Activated CD8-positive, alpha-beta T cell treated with anti-CD3 and anti-CD28 coated beads for 36 hours (primary cell): ENCODE measurements at places on chromosomes 7 and 10.
A peak's percentile ranks its signal among the peaks of the same experiment; 100 is the strongest.

- DNase-seq: peak; percentile 54
Measured at GRCh38 chr10:117653170-117653515, 110.6 kb downstream of the EMX2 start.

DNA sequence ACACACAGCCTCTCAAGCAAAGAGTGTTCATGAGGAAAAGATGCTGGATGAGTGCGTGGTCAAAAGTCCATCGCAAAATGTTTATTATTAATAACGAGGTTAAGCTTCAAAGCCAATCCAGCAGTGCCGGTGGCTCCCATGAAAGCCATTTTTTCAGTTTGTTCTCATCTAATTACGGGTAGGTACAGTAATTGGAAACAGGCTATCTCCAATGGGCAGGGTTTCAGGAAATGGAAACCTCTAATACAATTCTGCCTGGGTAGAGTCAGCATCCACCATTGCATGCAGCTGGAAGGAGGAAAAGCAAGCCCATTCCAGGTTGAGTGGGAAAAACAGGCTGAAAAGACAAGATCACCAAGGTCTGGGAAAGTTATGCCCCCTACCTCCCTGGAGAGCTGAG lies 57.4 kb downstream of the GPAM start:
- no peak for DNase-seq

DNA sequence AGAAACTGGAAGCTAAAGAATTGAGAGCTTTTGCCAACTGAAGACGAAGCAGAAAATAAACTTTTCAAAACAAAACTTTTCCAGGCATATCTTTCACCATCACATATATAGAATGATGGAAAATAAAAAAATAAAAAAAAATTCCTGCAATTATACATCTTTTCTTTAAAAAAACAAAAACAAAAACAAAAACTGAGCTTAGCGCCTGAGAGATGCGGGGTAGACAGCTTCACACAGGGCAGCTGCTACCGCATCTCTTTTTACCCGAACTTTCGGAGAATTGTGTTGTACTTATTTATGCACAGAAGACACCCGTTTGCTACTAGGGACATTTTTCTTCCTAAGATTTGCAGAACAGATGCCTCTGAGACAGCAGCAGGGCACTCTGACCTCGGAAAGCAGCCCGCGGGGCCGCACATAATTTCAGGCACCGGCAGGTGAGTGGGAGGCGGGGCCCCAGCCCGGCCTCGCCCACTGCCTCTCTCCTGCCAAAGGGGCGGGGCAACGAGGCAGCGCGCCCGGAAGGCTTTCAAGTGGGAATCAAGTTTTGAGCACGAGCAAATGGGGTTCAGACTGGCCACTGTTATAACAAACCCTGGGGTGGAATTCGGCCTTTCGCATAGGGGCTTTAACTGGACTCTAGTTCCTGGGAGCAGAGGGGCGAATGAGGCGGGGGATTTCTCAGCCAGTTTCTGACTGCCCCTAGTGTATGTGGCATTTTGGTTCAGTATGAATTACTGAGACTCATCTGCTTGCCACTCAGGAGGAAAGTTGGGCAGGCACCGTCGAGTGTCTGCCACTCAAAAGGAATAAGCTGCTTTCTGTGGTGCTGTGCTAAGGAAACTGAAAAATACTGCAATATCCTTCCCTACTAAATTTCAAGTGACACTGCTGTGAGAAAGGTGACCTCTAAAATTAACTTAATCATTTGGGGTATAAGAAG lies 18.5 kb upstream of the FAM133B start:
- DNase-seq: no peak

- no peak for DNase-seq
Measured at GRCh38 chr10:44908066-44908749, 2.9 kb upstream of the TMEM72 start.

DNA sequence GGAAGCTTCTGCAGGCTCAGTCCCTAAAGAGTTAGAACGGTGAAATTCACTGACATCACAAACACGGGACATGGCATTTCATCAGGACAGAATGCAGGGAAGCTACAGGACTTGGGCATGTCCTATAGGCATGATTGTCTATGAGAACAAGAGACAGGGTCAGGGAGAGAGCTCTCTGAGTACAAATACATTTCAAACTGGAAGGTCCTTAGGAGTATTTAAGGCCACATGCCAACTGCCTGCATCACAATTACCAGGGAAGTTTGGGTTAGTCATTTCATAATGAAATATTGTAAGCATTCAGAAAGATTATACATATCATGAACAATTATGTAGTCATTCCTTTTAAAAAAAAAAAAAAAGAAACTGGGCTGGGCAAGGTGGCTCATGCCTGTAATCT lies 71.3 kb downstream of the CREB3L2 start:
- DNase-seq: no peak

DNA sequence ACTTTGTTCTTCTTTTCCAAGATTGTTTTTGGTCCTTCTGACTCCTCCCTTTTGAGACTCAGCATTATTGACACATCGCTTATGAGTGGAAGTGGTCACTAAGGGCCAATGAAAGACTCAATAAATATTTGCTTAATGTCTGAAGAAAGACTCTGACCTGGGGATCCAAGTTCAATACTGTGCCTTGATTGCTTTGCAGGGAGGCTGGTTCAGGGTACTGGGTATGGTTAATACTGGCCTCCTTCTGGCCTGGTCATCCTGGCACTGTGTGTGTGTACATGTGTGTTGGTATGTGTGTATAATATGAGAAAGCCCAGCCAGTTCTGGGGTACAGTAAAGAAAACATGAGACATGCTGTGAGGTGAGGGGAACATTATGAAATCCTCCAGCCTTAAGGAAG lies 7.6 kb upstream of the PDZD8 start:
- no peak for DNase-seq

- DNase-seq: no peak
Measured at GRCh38 chr7:133829336-133829897, 297.7 kb upstream of the LRGUK start.

DNA sequence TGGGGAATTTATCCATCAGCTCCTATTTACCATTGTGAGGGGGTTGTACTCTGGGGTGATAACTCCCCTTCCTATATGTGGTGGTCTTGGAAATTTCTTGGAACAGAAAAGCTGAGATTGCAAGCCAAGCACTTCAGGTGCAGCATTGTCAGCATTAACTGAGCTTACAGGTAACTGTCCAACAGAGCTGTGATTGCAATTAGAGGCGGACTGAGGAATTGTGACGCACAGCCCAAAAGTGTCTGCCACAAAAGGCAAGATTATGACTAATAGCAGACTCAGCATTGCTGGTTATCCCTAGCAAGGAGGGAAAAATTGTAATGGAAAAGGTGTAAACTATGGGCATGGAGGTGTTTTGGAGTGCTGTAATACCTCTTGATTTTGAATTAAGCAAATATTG lies 126.1 kb upstream of the AGR3 start:
- DNase-seq: no peak

- no peak for DNase-seq
Measured at GRCh38 chr7:77430927-77431326, 14.8 kb upstream of the GSAP start.

DNA sequence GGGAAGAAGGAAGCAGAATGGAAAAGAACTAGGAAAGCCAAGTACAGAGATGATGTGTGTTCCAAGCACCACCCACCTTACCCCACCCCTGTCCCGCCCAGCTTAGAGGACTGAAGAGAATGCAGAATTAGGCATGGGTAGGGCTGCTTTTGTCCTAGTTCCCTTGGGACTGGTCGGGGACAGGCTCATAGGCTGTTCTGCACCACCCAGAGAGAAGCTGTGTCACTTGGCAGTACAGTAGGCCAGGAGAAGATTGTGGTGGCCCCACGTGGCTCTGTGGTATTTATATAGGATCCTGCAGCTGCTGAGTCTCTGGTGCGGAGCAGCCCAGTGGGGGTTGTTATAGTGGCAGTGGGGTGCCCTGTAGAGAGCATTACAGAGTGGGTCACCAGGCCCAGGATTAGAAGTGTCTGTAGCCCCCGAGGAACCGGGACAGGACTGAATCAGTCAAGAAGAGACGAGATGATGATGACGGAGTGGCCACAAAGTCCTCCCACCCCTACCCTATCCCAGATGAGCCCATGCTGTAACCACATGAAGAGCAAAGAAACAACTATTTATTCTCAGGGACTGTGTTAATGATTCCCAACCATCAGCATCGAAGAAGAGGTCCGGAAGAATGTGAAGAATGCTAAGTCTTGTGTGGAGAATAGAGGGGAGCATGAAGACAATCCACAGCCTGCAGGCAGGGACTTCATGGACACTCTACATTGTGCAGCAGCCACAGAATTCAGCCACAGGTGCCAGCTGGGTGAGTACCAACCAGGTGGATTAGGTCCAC lies 88.9 kb downstream of the C1GALT1 start:
- no peak for DNase-seq

- DNase-seq: no peak
Measured at GRCh38 chr10:73892310-73893030, 18.1 kb upstream of the CAMK2G start.

DNA sequence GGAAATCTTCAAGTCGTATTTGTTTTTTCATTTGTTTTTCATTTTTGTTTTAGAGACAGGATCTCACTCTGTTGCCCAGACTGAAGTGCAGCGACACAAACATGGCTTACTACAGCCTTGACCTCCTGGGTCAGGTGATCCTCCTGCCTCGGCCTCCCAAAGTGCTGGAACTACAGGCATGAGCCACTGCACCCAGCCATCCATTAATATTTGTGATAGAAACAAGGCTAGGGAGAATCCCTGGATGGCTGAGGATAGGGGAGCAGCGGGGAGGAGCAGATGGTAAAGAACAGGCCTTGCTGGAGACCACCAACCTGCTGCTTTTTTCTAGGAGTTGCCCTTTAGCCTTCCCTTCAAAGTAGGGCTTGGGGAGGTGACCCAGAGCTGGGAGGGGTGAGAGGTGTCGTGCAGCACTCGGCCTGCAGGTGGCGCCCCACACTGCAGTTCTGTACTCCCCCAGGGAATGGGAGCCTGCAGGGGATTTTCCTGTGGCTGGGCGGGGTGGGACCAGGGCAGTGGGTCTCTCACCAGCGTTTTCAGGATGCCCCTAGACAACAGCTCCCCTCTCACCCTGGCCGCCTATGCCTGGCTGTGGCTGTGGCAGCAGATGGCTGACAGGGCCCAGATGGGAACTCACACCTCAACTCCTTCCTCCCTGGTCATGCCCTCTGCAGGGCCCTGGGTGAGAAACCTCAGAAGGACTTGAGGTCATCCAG lies 12.6 kb upstream of the CDH23 start:
- DNase-seq: peak; percentile 84

DNA sequence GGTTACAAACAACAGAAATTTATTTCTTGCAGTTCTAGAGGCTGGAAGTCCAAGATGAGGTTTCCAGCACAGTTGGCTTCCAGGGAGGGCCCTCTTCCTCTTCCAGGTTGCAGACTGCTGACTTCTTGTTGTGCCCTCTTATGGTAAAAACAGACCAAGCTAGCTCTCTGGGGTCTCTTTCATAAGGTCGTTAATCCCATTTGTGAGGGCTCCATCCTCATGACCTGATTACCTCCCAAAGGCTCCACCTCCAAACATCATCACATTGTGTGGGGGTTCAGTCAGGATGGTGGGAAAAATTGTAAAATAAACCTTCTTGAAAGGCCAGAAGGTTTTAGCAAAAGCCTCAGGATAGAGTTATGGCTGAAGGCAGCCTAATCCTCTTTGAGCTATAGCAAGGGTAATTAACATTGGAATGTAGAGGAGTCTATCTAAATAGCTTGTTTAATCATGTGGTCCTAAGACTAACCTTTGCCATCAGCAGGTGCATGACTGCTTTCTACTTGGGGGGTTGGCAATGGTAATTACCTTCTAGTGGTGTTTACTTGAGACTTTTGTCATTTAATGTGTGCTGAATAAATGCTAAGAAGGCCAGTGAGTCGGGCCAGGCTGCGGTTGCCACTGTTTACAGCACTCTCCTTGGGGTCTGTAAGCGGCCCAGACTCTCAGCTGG lies 80.8 kb downstream of the PPP1R17 start:
- DNase-seq: no peak

GRCh38 chr7:25665374-25665773 lies 437.1 kb upstream of the NPVF start:
- DNase-seq: no peak

DNA sequence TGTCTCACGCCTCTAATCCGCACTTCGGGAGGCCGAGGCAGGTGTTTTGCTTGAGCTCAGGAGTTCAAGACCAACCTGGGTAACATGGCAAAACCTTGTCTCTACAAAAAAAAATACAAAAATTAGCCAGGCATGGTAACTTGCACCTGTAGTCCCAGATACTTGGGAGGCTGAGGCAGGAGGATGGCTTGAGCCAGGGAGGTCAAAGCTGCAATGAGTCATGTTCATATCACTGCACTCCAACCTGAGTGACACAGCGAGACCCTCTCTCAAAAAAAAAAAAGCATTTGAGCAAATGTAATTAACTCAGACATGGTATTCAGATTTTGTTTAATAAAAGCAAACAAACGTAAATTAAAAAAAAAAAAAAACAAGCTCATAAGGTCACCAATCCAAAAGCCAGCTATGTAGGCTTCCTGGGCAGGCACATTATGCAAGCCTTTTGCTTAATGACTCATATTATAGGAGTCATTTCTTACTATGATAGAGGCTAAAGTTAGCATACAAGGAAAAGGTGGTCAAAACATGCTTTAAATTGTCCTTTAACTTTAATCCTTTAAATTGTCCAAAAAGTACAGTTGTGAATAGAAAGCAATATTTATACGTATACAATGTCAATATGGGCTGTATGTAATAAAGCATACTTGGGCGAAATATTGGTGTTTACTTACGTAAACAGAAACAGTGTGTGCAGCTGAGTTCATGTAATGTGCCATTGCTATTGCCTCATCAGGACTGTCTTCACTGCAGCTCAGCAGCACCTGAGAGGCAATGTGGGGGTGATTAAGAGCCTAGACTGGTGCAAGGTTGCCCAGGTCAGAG lies 13.0 kb downstream of the AKR1D1 start:
- no peak for DNase-seq

DNA sequence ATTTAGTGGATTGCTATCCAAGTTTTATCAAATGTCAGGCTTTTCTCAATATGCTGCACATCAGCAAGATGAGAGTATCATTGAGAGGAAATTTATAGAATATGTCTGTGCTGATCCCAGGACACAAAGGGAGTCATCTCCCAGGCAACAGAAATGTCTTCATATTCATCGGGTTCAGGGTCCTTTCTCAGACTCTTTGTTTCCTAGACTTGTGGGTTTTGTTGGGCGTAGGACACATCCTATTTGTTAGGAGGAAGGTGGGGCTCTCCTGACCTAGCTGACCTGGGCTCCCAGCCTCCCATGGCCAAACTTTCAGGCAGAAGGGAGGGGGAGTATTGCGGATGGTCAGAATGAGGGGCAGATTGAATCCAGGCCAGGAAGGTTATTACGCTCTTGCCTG lies 22.9 kb upstream of the NPS start:
- DNase-seq: no peak

GRCh38 chr10:8055420-8056349 lies 1.2 kb downstream of the GATA3 start:
- DNase-seq: peak; percentile 52

- no peak for DNase-seq
Measured at GRCh38 chr7:137462847-137463246, 119.3 kb upstream of the PTN start.

- no peak for DNase-seq
Measured at GRCh38 chr10:118953598-118954393, 75.7 kb upstream of the NANOS1 start.

DNA sequence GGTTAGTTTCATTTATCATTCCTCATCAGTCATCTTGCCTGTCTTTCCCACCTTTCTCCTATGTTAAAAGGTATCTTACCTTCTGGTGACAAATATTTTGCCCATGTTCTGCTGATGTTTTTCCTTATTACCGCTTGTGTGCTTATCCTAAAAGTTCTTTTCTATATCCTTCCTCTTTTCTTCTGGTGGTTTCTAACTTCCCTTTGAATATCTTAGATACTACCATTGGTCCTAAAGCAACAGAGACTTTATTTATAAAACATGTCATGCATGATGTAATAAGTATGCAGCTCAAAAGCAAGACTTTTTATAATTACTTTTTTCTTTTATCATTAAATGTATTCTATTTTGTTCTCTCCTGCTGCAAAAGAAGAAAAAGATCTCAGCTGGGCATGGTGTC lies 24.8 kb downstream of the TBC1D12 start:
- no peak for DNase-seq
